ENCODE measurements at places on chromosomes 1 and 21.

DNA sequence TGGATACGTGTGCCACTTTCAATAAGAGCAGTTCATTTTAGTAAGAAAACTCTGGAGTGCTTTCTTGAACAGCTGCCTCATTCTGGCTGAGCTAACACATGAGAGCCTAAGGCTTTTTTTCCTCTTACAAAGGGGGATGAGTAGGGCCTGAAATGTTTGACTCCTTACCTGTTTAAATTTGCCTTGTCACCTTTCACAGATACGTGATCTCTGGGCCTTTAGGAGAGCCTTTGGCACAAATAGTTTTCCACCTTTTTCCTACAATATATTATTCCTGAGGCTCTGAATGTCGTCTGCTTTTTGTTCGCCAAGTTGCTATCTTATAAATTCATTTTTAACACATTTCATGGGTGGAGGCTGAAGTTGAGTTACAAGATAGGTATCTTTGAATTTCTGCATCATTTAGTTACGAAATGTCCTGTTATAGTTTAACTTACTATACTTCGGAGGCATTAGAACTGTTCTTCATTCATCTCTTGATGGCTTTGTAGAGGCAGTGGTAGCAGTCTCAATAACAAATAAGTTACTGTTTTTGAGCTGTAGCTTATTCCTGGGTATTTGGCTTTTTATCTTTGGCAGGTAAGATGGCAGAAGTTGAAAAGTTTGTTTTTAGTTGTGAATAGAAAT is 17.2 kb downstream of the UBAP2L start:
- no peak for DNase-seq

- no peak for DNase-seq
Measured at GRCh38 chr21:20591284-20591683, 406.9 kb upstream of the NCAM2 start.

DNA sequence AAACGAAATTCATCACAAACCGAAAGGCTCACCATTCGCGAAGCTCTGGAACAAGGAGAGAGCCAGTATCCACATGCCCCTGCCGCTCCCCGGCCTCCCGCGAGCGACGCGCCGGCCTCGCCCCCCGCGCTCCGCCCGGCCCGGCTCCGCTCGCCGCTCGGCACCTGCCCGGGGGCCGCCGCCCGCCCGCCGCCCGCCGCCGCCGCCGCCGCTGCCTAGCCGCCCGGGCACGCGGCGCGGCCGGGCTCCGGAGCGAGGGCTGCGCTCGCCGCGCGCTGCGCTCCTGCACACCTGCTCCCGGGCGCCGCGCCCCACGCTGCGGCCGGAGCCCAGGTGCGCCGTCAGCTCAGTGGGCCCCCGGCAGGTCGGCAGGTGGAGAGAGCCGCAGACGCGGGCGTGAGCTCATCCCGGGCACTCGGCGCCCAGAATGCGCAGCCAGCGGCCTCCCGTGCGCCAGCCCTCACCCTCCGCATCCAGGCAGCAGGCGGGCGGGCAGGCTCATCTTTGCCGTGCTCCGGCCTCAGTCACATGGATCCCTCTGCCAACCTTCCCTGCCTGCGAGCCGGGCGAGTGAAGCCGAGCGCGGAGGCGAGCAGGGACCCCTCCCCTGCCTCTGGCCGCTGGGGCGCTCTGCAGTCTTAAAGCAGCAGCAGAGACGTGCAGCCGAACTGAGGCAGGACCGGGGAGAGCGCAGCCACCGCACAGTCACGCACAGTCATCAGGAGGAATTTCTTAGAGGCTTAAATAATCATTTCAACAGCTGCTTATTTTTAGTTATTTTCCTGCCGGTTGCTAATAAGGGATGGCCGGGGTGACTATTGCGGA is at the start of gene DSCAM:
Gene DSCAM, minus strand, starts transcription at position 572 of the 825 bp plus-strand sequence. Its CDS starts 497 bp downstream, at position 75.
- no peak for DNase-seq

GRCh38 chr1:85584923-85585322 is 4.4 kb downstream of the CCN1 start:
- no peak for DNase-seq

- no peak for DNase-seq
Measured at GRCh38 chr1:55309786-55310504, 94.8 kb upstream of the USP24 start.

- DNase-seq = peak; percentile 61
Measured at GRCh38 chr1:177873238-177873637, 96.6 kb downstream of the SEC16B start.

DNA sequence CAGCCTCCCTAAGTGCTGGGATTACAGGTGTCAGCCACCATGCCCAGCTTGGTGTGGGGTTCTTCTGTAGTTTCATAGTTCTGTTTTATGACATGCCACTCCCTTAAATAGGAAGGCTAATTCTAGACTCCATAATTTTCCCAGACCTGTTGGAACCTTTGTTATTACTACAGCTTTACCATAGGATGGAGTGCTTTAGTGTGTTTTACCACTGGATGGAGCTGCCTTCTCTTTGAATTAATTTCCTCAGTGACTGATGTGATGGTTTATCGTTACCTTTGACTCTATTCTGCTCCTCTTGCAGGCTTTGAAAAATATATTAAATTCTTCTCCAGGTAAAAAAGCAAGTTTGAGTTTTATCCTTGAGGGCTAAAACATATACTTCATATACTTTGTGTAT is 84.6 kb upstream of the NEK7 start:
- DNase-seq = no peak

- no peak for DNase-seq
Measured at GRCh38 chr1:119611701-119612113, 36.4 kb downstream of the ZNF697 start.

DNA sequence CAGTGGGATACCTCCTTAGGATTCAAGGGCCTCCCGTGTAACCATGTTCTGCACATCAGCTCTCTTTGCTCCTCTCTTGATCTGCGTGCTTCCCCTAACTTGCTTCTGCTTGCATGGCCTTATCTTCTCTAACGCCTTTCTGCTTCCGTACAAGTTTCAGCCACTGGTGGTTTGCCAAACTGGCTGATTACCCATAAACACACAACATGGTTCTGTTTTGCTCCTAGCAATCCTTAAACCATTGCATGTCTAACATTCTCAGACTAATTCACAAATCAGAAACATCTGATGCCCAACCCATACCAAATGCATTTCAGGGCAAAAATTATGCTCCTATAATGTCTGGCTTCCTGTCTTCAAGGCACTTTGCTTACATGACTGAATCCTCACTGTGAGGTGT is 166.4 kb downstream of the PBX1 start:
- DNase-seq = no peak

- DNase-seq = no peak
Measured at GRCh38 chr1:151891512-151891911, 17.8 kb downstream of the THEM4 start.

All from kidney epithelial cell (primary cell).